Stimulated activated CD8-positive, alpha-beta memory T cell treated with anti-CD3 and anti-CD28 coated beads, Interleukin-2, amount 100 ng/mL, for 1 hour (primary cell): ENCODE measurements at places on chromosomes 11 and 22.

DNA sequence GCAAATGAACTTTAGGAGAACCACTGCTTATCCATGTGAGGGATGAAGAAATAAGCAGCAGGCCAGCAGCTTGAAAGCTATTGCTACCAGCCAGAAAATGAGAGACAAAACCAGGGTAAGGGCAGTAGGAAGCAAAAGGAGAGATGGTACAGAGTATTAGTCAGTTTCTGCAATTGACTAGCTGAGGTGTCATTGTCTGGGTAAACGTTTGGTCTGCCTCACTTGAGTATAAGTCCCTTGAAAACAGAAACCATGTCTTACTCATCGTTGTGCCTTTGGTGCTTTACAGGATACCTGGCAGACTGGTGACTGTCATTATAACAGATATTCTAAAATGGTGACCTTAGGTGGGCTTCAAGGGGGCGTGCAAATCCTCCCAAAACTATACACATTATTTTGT lies 63.9 kb upstream of the USP47 start:
- DNase-seq: no peak

DNA sequence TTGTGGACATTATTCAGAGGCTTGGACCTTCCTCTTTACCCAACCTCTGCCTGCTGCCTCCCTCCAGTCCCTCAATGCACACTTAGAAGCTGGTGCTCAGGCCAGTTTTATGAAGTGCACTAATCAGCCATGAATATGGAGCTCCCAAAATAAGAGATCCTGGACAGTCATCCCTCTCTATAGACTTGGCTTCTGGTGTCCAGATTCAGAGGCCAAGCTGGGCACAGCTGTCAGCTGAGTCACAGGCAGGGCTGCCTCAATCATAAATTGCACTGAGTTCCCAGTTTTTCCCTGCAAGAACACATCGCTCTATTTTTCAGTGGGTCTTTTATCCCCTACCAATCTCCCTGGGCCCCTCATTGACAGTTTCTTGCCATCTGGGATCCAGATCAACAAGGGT lies 161.7 kb upstream of the CADM1 start:
- no peak for DNase-seq

- no peak for DNase-seq
Measured at GRCh38 chr11:95702526-95702925, 87.1 kb downstream of the FAM76B start.

- DNase-seq: no peak
Measured at GRCh38 chr11:70944636-70945035, 307.7 kb downstream of the SHANK2 start.

GRCh38 chr11:128181088-128181480 lies 406.3 kb downstream of the ETS1 start:
- DNase-seq: no peak

DNA sequence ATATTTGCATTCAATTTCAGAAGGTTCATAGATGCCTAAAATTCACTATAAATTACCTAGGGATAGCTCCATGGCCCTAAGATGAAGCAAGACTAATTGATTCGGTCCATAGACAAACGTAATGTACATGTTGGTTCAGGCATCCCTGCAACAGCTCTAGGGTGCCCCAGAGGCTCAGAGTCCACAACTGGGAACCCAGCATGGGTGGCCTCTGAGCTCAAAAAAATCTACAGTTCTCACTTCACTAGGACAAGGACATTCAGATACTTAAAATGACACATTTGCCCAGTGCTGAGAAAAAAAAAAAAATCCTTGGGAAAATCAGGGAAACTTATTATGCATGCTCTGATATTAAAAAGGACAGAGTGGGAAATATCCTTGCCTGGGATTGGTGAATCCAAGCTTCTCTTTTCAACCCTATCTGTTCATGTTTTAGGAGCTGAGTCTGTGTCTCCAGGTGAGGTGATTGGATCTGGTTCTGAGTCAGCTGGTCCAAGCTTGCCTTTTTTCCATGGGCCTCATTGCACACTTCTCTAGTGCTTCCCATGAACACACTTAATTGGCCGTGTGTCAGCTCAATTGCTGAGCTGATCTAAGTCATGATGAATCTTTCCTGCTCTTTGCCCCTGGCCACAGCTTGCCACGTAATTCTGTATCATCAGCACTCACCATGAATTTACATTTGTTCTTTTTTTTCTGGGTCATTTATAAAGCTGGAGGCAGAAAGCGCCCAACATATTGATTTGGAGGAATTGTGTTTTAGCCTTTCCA lies 116.3 kb upstream of the RCN1 start:
- DNase-seq: no peak

- DNase-seq: no peak
Measured at GRCh38 chr11:88178191-88178590, 2.9 kb upstream of the RAB38 start.

GRCh38 chr11:38593649-38594048 lies 1995.6 kb upstream of the RAG2 start:
- no peak for DNase-seq

DNA sequence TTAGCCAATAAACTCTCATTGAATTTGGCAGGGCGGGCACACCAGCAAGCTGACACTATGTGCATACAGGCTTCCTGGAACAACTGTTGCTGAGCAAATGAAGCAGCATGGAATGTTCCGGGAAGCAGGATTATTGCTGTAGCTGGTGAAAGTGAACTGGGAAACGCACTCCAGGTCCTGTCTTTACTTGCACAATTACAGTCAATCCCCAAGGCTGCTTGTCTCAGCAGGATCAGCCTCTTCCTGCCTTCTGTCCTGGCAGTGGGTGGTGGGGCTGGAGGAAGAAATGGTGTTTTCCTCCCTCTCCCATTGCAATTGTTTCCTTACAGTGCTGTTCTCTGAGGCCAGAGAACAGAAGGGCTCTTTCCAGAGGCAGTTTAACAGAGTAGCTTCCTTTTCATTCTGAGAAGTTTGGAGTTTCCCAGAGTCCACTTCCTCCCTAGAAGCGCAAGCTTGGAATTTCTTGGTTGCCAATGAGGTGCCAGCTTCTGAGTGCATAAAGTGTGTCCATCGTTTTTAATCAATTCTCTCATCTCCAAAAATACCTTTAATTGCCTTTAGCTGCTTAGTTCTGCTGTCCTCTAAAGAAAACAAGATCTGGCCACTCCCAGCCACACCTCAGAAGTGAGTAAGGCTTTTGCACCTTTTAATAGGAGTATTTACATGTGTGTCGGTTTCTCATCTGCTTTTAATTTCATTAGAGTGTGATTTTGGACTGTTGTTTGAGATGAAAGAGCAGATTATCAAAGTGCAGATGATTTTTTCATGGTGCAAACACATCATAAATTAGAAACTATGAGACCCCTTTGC lies 19.9 kb downstream of the CD44 start:
- DNase-seq: no peak
